Posterior vena cava (tissue), 2 donors: ENCODE measurements at places on chromosomes 13 and 19. TPM values are rescaled to one million over a fixed set of nuclear protein-coding genes. Genes with fewer than 3 reads are reported as not detected.
A peak's percentile ranks its signal among the peaks of the same experiment; 100 is the strongest.

ZNF285 gene
- total RNA-seq, result 2.5 TPM

ZNF329 gene
- total RNA-seq, result 8.9 TPM

TDRD12 gene
- 0.65 TPM for total RNA-seq

C13orf42 gene
- total RNA-seq, result not detected

TSEN34 gene
- 24.5 TPM for total RNA-seq

ZNF791 gene
- 28.5 TPM for total RNA-seq

SIAH3 gene
- total RNA-seq, result not detected

- peak; percentile 15 for DNase-seq
Measured at GRCh38 chr19:35560677-35561076, 2.8 kb downstream of the ATP4A start.

- no peak for DNase-seq
Measured at GRCh38 chr13:71613066-71613745, 253.8 kb downstream of the DACH1 start.

- no peak for DNase-seq
Measured at GRCh38 chr13:50361282-50361681, 346.0 kb downstream of the KCNRG start.

GRCh38 chr13:73932091-73932490 lies 202.1 kb downstream of the KLF12 start:
- no peak for DNase-seq

DNA sequence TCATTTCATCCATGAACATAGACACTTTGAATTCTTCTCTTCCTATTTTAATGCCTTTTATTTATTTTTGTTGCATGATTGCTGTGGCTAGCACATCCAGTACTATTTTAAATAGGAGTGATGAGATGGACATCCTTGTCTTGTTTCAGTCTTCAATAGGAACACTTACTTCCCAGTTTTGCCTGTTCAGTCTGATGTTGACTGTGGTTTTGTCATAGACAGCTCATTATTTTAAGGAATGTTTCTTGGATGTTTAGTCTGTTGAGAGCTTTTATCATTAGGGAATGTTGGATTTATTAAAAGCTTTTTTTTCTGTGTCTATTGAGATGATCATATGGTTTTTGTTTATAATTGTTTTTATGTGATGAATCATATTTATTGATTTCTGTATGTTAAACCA lies 586.6 kb downstream of the SLITRK1 start:
- DNase-seq, result no peak

DNA sequence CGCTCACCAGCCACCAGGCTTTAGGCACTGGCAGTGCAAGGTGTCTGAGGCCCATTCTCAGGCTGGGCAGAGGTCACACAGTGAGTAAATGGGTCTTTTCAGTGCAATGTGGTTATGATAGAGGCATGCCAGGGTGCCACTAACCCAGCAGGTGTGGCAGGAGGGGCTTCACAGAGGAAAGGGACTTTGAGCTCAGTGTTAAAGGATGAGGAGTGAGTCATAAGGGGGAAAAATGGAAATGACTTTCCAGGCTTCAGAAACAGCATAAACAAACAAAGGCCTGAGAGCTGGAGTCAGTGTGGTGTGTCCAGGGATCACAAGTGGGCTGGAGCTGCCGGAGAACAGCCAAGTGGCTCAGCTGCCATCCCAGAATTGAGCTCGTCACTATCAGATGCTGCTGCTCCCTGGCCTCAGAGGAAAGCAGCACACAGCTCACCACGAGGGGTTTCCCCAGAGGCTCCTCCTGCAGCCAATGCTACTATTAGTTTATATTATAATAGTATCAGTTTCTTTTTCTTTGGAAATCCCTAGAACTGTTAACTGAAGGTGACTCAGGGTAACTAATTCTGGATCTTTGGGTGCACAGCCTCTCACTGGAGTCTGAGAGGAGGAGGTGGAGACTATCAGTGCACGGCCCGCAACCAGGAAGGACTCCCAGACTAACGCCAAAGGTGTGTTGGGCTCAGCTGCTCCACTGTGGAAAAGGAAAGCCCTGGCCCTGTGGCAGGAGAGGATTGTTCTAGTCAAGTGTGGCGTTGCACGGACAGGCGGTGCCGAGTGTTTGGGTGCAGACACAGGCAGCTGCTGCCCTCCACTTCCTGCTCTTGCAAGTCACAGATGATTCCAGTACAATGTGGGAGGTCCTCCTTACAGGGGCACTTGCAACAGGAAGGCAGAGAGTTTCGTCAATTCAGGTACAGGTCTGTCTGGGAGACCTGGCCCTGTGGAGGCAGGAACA lies 39.5 kb downstream of the DHRS12 start:
- peak; percentile 91 for DNase-seq

GRCh38 chr13:29576581-29576980 lies 18.9 kb downstream of the SLC7A1 start:
- DNase-seq, result no peak

GRCh38 chr13:114320065-114320464 lies 5.8 kb downstream of the CHAMP1 start:
- DNase-seq, result no peak

- DNase-seq, result no peak
Measured at GRCh38 chr19:52722062-52723003, 12.5 kb downstream of the ZNF611 start.

- DNase-seq, result no peak
Measured at GRCh38 chr13:24683351-24683750, 3.1 kb downstream of the ATP12A start.

GRCh38 chr13:38814331-38814730 lies 127.5 kb downstream of the FREM2 start:
- no peak for DNase-seq
